ENCODE measurements at places on chromosomes 6 and 20.

DNA sequence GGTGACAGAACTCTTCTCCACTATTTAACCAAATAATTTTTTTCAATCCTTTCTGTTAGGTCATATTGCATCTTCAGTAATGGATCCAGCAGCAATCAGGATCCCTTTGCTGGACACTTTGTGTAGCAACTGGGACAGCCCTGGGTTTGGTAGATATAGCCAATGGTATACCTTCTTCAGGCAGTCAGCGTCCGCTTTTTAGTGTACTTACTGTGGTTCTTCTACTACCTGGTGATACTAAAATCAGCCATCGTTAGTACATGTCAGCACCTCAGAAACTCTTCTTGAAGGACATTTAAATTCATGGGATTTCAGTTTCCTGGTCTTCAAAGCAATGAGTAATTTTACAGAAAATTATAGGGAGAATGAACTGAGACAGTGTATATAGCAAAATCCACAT, 93.5 kb downstream of the ADGRG6 start:
- DNase-seq: no peak

- no peak for DNase-seq
Observed at GRCh38 chr6:147639279-147639678, 130.8 kb downstream of the SAMD5 start.

DNA sequence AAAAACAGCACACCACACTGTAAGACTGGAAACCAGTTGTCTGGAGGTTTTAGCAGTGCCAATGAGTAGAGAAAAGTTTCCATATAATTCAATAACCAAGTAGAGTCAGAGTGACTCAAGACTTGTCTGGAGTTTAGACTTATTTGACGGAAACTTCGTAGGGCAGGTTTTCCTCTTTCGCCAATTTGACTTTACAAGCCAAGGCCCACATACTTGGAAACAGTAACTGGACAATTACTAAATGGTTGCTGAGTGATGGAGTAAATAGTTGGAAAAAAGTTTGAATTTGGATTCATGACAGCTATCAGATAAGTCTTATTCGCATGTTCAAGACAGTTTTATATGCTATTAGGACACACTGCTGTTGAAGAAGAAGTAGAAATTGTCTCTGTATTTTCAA, 48.1 kb upstream of the CTAGE9 start:
- no peak for DNase-seq

DNA sequence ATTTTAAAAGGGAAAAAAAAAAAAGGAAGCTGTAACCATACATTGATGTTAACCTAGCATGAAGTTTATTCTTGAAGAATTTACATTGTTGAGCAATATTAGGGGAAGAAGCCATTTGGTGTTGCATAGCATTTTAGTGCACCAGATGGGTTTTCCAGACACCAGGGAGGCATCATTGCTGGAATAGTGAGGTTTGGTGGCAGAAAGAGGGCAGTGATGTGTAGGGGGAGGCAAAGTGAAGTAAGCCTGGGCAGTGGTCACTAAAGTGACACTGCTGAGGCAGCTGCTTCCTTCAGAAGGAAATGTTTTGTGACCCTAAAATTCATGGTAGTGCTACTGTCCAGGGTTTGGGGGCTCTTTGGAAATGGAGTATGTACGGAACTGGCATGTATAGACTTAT, 2.6 kb downstream of the TOMM6 start:
- no peak for DNase-seq

DNA sequence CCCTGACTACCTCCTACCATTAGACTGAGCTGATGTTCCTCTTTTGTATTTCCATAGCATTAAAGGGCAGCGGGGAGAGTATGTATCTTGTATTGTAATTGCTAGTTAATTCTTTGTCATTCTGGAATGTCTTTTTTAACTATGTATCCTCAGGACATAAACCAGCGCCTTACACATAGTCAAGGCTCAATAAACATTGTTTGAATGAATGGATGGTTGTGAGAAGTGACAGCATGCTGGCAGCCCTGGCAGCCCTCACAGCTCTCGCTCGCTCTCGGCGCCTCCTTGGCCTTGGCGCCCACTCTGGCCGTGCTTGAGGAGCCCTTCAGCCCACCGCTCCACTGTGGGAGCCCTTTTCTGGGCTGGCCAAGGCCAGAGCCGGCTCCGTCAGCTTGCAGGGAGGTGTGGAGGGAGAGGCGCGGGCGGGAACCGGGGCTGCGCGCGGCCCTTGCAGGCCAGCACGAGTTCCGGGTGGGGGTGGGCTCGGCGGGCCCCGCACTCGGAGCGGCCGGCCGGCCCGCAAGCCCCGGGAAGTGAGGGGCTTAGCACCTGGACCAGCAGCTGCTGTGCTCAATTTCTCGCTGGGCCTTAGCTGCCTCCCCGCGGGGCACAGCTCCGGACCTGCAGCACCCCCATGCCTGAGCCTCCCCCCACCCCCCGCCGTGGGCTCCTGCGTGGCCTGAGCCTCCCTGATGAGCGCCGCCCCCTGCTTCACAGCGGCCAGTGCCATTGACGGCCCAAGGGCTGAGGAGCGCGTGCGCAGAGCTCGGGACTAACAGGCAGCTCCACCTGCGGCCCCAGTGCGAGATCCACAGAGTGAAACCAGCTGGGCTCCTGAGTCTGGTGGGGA, 93.1 kb downstream of the RNF182 start:
- no peak for DNase-seq

Measured in activated gamma-delta T cell treated with Interleukin-2 at 50 U/mL for 16 hours (primary cell).